ENCODE measurements at places on chromosomes 6 and 20.

DNA sequence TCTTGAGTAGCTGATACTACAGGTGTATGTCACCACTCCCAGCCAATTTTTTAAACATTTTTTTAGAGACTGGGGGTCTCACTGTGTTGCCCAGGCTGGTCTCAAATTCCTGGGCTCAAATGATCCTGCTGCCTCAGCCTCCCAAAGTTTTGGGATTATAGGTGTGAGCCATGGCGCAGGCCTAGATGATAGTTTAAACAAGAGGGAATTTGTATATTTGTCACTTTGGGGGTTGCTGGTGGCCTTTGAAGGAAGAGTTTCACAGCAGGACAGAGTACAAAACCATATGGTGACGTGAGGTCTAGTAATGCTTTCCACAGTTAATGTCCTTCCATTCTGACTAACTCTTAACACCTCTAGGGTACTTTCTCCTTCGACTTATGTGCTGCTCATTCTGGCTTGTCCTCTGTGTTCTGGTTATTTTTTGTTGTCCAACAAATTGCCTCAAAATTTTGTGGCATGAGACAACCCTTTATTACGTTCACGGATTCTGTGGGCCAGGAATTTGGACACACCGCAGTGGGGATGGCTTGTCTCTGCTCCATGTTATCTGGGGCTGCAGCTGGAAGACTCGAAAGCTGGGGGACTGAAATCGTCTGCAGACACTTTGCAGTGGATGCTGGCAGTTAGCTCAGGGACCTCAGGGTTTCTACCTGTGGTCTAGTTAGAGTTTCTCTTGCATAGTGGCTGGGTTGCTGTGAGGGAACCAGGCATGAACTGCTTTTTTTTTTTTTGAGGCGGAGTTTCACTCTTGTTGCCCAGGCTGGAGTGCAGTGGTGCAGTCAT lies 23.0 kb upstream of the IER3 start:
- DNase-seq = no peak

DNA sequence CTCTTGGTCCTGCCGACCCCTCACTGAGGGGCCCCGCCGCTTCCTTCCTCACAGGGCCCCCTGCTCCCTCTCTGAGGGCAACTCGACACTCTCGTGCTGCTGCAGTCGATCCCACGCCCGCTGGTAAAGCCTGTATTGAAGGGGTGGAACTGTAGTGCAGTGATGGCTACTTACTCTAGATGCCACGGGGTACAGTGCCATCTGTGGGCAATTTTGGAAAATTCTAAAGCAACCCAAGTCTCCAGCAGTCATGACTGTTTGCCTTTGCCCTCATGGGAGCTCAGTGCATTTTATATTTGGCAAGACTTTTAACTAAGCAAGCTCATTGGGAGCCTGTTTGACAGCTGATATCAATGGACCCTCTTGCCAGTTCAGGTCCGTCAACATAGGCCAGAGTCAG lies 6.5 kb upstream of the C6orf136 start:
- no peak for DNase-seq

DNA sequence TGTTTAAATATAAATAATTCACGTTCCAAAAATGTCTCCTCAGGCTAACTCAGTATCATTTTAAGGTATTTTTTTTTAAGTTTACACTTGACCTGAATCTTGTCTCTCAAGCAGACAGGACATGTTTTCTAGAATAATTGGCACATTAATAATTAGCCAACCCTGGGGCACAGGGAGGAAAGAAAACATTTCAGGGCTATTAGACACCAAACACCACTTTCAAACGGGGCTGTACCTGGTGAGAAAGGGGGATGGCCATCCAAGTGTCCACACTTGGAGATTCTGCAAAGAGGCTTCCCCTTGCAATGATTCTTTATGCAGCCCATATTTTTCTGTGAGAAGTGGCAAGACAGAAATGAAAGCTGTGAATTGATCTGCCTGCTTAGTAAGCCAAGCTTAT lies 560.8 kb downstream of the CD109 start:
- DNase-seq = no peak

DNA sequence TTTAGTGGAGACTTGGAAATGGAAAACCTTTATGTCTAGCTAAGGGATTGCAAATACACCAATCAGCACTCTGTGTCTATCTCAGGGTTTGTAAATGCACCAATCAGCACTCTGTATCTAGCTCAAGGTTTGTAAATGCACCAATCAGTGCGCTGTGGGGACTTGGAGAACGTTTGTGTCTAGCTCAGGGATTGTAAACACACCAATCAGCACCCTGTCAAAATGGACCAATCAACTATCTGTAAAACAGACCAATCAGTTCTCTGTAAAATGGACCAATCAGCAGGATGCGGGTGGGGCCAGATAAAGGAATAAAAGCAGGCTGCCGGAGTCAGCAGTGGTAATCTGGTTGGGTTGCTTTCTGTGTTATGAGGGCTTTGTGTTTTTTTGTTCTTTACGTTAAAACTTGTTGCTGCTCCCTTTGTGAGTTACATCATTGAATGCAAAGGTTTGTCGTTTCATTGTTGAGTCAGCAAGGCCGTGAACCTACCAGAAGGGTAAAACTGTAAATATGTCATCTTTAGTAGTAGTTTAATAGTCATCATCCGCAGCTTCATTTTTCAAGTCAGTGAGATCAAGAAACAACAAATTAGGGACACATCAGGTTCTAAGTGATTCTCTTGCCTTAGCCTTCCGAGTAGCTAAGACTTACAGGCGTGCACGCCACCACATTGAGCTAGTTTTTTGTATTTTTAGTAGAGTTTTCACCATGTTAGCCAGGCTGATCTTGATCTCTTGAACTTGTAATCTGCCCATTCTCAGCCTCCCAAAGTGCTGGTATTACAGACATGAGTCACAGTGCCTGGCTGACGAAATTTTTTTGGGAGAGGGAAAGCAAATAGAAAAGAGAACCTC lies 22.7 kb upstream of the NUP153 start:
- no peak for DNase-seq

DNA sequence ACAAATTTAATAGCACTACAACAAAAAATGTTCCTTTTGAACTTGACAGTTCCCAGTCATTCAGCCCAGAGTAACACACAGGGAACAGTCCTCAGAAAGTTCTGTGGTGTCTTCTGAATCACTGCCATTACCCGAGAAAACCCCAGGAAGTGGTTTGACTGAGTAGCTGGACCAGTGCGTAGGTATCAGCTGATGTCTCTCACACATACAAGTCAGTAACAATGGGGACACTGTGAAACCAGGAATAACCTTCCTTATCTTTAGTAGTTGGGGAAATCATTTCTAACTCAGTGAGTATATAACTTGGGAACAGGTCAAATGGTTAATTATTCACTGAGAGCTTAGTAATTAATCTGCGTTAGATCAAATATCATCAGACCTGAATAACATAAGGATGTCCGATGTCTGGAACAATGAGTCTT lies 73.1 kb downstream of the HIVEP2 start:
- peak; percentile 64 for DNase-seq

DNA sequence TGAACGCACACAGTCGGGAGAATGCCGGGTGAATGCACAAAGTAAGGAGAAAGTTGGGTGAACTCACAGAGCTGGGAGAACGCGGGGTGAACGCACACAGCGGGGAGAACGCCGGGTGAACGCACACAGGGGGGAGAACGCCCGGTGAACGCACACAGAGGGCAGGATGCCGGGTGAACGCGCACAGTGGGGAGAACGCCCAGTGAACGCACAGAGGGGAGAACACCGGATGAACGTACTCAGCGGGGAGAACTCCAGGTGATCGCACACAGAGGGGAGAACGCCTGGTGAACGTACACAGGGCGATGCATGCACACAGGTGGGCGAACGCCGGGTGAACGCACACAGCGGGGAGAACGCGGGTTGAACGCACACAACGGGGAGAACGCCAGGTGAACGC lies 57.4 kb downstream of the RNASET2 start:
- DNase-seq = no peak

- no peak for DNase-seq
Measured at GRCh38 chr6:100462706-100463629, 1.8 kb downstream of the SIM1 start.

- DNase-seq = no peak
Measured at GRCh38 chr6:150937132-150937906, 71.8 kb downstream of the MTHFD1L start.

DNA sequence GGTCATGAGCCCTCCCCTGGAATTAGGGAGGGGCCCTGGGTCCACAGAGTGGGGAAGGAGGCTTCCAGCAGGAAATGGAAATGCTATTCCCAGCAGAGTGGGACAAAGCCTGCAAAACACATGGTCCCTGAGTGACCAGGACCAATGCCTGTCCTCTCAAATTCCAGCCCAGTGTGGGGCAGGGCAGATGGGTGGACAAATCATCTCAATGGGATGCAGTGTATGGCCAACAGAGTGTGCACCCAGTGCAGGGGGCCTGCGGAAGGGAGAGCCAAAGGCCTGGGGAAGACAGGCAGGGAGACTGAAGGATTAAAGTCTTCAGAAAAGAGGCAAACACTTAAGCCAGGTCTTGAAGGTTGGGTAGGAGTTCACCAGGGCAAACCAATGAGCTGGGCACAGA lies 28.7 kb upstream of the PHACTR3 start:
- no peak for DNase-seq

DNA sequence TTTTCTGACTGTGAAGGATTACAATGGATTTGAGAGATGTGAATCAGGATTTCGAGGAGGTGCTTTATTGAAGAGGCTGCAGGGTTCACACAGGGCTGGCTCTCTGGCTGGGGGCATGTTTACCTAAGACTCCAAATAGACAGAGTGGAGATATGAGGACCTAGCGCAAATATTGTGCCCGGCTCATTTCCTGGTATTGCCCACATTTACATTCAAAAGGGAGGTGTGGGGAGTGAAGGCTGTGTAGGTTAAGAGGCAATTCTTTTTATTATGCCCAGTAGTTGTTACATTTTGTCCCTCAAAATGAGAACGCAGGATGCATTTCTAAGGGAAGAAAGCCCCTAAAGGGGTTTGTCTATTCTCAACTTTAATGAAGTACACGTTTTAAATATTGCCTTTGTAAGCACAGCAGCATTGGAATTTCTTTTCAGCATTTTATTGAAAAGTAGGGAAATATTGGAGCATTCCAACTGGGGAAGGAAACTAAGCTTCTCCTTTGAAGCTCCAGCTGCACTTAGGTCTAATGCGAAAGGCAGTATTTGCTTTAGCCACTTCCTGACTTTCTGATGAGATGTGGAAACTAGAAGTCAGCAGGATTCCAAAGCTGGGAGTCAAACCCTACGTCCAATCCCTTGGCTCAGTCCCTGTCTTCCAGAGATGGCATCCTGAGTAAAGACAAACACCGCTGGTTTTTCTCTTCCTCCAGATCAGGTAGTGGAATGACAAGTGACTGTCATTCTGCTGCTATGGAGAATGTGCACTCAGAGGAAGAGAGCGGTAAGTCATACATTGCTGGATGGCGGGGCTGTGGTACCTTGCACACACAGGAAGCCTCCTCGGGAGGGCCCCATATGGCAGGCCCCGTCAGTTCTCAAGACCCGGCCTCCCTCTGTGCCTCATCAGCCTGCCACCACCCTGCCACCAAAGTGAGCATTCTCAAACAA lies 70.7 kb downstream of the MYB start:
- no peak for DNase-seq

DNA sequence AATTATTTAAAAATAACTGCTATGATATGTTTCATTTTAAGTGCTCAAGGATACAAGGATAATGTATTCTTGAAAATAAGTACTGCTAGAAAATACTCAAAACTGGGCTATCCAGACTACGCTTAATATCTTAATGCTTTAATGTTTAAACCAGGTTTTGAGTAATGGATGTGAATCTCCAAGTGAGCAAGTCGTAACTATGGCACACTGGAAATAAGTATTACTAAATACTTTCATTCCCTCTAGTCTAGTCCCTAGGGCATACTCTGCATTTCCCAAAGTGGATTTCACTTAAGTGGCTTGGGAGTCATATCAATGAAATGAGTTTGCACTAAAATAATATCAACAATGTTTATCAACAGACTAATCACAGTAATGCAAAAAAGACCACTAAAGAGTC lies 48.1 kb downstream of the HMGCLL1 start:
- no peak for DNase-seq

GRCh38 chr20:36957875-36958667 lies 6.6 kb upstream of the SAMHD1 start:
- no peak for DNase-seq

DNA sequence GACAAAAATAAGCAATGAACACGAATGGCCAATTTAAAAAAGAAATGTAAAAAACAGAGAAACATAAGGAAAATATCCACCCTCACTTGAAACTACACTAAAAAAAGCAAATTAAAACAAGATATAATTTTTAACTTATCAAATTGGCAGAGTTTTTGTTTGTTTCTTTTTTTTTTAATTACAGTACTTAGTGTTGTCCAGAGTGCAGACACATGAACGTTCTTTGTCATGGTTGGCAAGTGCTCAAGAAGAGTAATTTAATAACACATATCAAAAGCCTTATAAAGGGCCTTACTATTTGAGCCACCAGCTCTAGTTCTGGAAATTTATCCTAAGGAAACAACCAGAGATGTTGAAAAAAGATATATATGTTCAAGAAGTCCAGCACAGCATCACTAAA lies 142.3 kb downstream of the ATXN1 start:
- no peak for DNase-seq

- no peak for DNase-seq
Measured at GRCh38 chr6:116866281-116866871, 10.7 kb upstream of the RFX6 start.

GRCh38 chr20:11430652-11431051 lies 487.0 kb upstream of the BTBD3 start:
- no peak for DNase-seq

DNA sequence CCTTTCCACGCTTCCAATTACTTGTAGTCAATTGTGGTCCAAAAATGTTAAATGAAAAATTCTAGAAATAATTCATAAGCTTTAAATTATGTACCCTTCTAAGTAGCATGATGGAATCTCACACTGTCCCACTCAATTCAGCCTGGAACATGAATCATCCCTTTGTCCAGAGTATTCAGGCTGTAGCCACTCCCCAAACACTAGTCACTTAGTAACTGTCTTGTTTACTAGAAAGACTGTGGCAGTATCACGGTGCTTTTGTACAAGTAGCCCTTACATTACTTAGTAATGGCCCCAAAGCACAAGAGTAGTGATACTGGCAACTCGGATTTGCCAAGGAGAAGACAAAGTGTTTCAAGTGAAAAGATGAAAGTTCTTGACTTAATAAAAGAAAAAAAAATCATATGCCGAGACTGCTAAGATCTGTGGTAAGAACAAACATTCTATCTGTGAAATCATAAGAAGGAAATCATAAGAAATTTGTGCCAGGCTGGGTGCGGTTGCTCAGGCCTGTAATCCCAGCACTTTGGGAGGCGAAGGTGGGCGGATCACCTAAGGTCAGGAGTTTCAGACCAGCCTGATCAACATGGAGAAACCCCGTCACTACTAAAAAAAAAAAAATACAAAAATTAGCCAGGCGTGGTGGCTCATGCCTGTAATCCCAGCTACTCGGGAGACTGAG lies 168.5 kb upstream of the SIM1 start:
- no peak for DNase-seq

GRCh38 chr6:128139519-128139918 lies 238.7 kb upstream of the THEMIS start:
- DNase-seq = no peak

- peak; percentile 40 for DNase-seq
Measured at GRCh38 chr6:548517-548916, 108.4 kb downstream of the HUS1B start.
